ENCODE measurements at places on chromosomes 6 and 20.

DNA sequence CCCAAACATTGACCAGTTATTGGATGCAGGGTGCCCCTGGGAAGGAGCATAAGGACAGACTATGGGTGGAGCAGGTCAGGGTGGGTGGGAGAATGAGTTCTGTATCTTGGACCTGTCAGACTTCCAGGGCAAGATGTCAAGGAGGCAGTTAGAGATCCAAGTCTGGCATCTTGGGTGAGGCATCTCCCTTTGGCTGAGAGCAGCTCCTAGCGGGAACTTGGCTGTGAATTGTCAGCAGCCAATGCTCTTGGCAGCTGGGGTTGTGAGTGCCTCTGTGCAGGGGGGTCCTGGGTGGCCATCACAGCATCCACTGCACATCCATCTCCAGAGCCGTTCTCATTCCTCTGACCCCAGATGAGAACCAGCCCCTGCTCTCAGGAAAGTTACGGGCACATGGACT lies 117.0 kb upstream of the MYL9 start:
- no peak for DNase-seq

DNA sequence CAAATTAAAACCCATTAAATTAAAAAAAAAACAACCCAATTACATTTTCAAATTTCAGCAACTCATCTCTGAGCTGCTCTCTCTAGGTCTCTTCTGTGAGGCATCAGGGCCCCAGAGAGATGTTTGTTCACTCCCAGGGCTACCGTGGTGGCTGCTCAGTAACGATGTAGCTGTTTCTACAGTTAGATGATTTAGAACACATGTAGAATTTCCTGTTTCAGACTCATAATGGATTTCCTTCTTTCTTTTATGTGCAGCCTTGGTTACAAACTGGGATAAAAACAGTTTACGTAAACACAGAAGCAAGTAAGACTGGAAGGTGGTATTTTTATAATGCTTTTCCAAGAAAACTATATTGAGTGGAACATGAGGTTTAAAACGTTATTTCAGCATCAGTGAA lies 116.1 kb upstream of the CCN2 start:
- no peak for DNase-seq

- no peak for DNase-seq
Observed at GRCh38 chr20:12860619-12861247, 148.0 kb upstream of the SPTLC3 start.

- DNase-seq: no peak
Observed at GRCh38 chr20:43926287-43927050, 11.8 kb downstream of the TOX2 start.

GRCh38 chr20:17471606-17472187 lies 59.5 kb downstream of the BFSP1 start:
- no peak for DNase-seq

DNA sequence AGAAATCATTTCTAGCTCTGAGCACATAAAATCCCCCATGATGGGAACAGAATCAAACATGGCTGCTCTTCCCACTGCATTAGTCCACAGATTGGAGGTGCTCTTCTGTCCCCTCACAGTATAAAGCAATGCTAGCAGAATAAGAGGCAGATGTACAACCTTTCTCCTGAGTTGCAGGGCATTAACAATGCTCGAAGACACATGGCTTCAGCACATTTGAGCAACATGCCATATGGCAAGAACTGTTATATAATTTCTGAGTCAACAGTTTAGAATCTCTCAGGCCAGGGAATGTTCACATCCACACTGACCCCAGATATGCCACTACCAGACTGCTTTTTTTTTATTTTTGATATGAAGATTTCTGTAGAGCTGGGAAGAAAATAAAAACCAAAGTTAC lies 119.6 kb downstream of the KIF13A start:
- no peak for DNase-seq

- peak; percentile 78 for DNase-seq
Observed at GRCh38 chr20:62405108-62405980, 1.7 kb downstream of the CABLES2 start.

GRCh38 chr6:74752303-74752702 lies 453.6 kb downstream of the COL12A1 start:
- DNase-seq: no peak

DNA sequence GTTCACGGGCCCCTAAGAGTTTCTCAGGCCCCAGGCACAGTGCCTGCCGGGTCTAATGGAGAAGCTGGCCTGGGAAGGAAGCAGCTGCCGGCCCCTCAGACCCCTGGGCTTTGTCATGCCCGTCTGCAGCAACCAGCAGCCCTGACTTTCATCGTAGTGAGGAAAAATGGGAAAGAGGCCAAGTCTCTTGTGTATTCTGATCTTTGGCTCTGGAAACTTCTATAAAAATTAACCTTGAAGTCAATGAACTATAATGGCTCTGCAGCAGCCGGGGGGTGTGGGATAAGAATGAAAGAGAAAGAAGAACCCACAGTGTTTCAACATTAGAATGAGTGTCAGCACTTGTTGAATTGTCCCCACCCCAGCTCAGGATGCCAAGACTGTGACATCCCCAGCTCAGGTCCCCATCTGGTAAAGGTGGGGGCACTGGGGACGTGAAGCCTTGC lies 12.9 kb downstream of the TGM2 start:
- peak; percentile 47 for DNase-seq

DNA sequence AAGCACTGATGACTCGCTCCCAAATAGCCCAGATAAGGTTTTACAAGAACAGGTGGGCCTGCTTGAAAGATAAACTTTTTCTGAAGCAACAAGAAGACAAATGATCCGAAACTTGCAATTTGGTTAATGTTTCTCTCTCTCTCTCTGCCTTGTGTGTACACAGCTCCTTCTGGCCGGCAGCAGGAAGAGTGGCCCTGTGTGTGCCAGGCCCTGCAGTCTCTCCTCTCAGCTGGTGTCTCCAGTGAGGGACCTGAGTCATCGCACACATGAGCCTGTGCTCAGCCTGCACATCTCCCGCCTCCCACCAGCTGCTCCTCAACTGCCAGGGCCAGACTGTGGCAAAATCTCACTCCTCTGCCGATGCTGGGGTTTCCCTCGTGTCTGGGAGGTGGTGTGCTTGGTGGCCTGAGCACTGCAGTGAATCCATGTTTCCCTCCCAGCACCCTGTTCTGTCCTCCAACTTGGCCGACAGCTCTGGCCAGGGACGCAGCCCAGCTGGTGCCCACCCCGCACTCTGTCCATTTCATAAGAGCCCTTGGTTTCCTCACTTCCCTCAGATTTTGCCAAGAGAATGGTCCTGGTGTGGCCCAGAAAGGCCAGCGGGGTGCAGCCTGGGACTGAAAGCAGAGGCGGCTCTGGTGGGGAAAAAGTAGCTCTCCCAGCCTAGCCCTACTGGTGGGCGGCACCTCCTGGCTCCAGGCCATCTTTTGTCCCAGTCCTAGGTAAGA lies 49.4 kb downstream of the ERMARD start:
- peak; percentile 47 for DNase-seq

GRCh38 chr6:108711071-108711470 lies 137.2 kb upstream of the ARMC2 start:
- DNase-seq: no peak

GRCh38 chr6:42727087-42727611 lies 4.8 kb upstream of the PRPH2 start:
- no peak for DNase-seq

GRCh38 chr6:138188278-138188941 lies 26.7 kb downstream of the ARFGEF3 start:
- DNase-seq: no peak

DNA sequence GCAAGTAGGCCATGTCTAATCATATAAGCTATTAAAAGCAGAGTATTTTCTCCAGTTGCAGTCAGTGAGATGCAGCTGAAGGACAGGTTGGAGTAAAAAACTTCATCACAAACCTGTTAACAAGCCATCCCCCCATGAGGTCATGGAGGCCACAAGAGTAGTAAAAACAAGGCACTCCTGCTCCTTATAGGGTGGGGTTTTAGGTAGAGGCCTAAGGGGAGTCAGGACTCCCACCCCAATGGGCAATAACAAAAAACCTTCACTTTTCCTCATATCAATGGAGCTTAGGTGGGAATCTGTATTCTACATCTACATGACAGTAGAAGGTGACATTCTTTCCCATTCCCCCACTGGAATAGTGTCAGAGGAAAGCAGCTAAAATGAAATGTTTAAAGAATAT lies 428.1 kb upstream of the KHDRBS2 start:
- DNase-seq: no peak

GRCh38 chr6:108660251-108660650 lies 99.5 kb downstream of the FOXO3 start:
- DNase-seq: no peak

DNA sequence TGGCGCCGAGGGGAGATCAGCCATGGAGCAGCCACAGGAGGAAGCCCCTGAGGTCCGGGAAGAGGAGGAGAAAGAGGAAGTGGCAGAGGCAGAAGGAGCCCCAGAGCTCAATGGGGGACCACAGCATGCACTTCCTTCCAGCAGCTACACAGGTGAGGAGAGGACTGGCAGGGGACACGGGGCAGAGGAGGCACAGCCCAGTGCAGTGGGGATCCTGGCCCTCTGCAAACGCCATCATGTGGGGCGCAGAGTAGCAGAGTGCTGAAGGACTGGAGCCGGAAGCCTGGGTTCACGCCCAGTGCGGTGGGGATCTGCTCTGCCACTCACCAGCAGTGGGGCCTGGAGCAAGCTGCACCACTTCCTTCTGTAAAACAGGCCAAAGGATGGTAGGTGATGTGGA lies 41.1 kb upstream of the FANCE start:
- DNase-seq: no peak

GRCh38 chr20:1898482-1899240 lies 3.5 kb downstream of the SIRPA start:
- DNase-seq: no peak

GRCh38 chr6:3820563-3820962 lies 28.6 kb upstream of the FAM50B start:
- DNase-seq: no peak

DNA sequence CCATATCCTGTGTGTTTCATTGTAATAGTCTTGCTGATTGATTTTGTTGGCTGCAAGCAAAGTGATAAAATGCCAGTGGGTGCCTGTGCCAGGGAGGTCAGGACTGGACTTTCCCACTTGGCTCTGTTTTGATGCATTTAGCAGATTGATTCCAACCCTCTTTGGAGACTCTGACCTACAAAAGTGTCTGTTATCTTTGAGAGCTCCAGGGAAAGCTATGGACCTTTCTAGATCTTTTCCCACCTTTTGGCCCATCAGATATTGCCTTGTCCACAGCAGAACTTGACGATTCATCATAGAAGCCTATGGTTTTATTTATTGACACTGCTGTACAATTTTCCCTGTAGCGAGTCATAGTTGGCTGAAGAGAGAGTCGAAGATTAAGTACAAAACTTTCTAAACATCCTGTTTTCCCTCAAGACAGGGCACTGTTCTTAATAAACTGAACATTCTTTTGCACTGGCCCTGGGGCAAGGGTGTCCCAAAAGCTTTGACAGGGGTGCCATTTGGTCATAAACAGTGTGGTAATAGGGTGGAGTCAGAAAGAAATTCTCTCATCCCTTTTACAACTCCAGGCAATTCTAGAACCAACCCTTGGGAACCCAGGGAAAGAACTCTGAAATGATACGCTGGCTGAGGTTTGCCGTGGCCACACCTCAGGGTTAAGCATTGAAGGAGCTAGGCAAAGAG lies 53.7 kb downstream of the E2F3 start:
- DNase-seq: no peak

DNA sequence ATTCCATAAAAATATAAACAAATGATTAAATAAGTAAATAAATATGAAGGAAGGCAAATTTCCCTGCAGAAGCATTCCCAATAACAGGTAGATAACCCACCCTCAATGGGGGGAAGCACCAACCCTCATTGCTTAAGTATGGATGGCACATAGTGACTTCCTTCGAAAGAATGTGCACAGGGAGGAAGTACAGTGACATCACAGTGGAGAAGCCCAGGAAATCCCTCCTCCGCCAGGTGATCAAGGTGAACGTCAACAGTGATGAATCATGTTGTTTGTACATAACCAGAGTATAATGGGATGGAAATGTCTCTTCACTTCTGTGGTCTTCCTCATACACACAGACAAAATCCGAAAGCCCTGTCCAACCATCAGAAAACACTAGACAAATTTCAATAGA lies 267.9 kb downstream of the THBS2 start:
- no peak for DNase-seq

- DNase-seq: no peak
Observed at GRCh38 chr6:37188962-37189510, 19.1 kb downstream of the PIM1 start.

- no peak for DNase-seq
Observed at GRCh38 chr6:139447656-139447975, 73.2 kb upstream of the CITED2 start.

DNA sequence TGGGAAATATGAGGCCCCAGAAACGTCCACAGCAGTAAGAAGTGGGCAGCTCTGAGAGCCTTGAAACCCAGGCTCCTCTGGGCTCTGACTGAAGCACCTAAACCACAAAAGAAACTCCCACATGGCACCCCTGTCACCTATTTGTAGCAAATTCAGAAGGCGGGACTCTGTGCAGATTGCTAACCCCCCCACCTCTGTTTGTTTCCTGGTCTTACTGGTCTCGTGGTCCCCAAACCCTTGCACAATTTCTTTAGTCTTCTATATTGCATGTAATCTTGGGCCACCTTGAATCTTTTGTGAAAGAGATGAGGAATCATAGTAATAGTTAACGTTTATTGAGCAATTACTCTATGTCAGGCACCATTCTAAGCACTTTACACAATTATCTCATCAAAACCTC lies 154.3 kb downstream of the PREX1 start:
- DNase-seq: no peak

DNA sequence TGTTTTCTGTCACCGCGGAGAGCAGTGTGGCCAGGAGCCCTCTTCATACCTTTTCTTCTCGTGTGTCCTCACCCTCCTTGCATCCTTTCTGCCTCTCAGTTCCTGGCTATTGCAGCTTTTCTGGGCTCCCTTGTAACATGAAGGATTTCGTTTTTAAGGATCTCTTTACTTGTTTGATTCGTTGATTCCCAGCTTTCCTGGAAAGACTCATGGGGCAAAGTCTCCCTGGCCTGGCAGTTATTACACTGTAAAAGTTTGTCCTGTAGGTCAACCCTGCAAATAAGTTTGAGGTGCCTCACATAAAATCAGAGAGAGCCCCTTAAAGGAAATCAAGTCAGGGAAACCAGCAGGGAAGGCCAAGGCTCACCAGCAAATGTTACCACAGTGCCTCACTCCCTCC lies 70.1 kb downstream of the ISM1 start:
- DNase-seq: no peak

- DNase-seq: no peak
Observed at GRCh38 chr6:139758209-139758611, 383.8 kb upstream of the CITED2 start.

GRCh38 chr6:132768051-132768517 lies 10.4 kb upstream of the VNN2 start:
- DNase-seq: peak; percentile 24

GRCh38 chr6:156946370-156946936 lies 169.3 kb downstream of the ARID1B start:
- DNase-seq: no peak
